Activated CD4-positive, alpha-beta T cell treated with anti-CD3 and anti-CD28 coated beads for 36 hours (primary cell): ENCODE measurements at places on chromosomes 4 and X.
A peak's percentile ranks its signal among the peaks of the same experiment; 100 is the strongest.

DNA sequence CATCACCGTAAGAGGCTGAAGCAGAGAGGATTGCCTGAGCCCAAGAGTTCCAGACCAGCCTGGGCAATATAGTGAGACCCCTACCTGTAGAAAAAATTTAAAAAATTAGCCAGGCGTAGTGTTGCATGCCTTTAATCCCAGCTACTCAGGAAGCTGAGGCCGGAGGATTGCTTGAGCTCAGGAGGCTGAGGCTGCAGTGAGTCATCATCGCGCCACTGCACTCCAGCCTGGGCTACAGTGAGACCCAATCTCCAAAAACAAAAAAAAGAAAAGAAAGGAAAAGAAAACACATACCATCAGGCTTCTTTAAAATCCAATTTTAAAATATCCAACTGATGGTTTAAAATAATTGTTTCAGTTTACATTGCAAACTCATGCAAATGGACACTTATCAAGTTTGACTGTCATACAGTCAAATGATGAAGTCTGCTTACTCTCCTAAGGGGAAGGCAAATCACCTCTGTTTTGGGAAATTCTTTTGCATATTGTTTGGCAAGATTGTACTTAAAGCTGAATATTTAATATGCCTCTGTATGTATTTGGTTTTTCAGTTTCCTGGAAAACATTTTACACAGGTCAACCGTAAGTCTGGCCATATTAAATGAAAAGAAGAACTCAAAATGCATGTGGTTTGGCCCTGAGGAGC lies 23.7 kb upstream of the TENM3 start:
- no peak for DNase-seq

DNA sequence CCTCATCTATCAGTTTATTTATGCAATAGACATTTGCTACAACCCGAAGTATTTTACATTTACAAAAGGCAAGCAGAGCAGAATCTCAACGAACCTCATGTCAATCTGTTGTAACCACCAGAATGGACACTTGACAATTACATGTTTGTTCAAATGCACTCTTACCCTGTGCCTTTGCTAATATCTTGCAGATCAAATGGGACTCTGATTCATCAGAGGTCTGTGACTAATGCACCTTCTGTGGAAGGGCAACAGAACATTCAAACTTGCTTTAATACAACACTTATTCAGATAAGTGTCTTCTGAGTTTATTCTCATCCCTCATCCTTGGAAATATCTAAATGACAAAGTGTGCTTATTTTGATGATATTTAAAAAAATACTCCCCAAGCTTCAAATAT lies 644.7 kb upstream of the PCDH10 start:
- no peak for DNase-seq

DNA sequence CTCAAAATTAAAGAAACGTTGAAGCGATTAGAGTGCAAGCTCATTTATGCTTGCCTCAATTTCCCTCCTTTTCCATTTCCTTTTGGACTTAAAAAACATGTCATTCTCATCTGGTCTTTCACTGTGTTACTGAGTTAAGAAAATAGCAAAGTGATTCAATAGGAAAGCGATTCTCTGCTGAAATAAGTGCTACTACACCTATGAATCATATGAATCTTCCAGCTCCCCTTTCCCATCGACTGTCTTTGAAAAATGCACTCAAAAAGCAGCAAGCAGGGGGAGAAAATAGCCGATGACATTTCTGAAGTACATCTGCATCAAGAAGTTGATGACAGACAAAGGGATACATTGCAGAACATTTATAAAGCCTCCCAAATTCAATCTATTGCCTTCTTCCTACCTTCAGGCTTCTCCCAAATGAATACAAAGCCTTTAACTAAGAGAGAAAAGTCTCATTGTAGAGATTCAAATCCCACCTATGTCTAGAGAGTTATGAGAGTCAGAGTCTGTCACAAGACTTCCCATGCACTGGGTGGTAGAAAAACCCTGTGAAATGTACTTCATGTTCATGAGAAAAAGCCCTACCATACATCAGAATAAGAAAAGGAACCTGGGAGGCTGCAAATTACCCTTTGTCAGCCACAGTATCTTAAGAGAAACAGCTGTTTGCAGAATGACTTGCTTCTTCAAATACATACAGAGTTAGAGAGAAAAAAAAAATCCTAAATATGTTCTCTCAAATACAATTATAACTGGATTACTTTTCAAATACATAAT lies 78.9 kb downstream of the MBNL3 start:
- no peak for DNase-seq

- DNase-seq, result no peak
These were observed 45.0 kb upstream of the ADRA2C start for GRCh38 chr4:3721186-3721585.

DNA sequence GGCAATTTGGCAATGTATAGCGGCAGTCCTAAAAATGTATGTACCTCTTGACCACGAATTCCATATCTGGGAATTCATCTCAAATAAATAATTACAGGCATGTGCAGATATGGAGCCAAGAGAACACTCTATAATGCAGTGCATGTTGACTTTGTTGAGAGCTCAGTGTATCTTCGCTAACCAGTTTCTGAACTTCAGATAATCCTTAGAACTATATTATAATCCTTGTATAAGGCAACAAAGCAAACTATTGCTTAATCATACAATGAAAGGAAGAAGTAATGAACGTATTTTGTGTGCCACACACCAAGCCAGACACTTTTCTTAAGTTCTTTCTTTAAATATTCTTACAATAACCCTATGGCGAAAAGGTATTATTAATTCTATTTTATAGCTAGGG lies 168.5 kb downstream of the SMIM20 start:
- no peak for DNase-seq

GRCh38 chr4:13678186-13678924 lies 50.8 kb upstream of the BOD1L1 start:
- DNase-seq, result no peak

- no peak for DNase-seq
These were observed 122.4 kb downstream of the AASDH start for GRCh38 chr4:56264873-56265272.

DNA sequence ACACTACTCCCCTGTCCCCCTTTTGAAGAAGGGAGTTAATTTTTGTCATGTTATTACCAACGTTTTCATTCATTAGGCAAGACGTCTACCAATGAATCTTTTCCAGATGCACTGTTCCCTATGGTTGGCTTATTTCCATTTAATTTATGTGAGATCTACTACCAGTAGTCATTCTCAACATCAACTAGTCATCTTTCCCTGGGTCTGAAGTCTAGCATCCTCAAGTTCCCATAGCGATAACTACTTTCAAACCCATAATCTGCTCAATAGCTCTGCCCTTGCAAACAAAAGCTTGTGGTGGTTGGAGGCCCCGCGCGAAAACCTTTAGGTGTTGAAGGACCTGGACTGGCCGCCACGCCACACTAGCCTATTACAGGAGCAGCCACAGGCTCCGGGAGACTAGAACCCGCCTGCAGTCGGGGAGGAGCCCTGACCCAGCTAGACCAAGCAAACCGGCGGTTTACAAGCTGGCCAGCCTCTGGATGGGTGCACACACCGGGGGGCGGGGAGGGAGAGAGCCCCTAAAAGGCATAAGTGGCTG lies 746 bp downstream of the PPAT start:
- peak; percentile 63 for DNase-seq

GRCh38 chr4:173575482-173576152 lies 45.6 kb upstream of the HAND2 start:
- DNase-seq, result no peak

- DNase-seq, result no peak
These were observed 6.7 kb downstream of the CCNQ start for GRCh38 chrX:153592091-153592833.

DNA sequence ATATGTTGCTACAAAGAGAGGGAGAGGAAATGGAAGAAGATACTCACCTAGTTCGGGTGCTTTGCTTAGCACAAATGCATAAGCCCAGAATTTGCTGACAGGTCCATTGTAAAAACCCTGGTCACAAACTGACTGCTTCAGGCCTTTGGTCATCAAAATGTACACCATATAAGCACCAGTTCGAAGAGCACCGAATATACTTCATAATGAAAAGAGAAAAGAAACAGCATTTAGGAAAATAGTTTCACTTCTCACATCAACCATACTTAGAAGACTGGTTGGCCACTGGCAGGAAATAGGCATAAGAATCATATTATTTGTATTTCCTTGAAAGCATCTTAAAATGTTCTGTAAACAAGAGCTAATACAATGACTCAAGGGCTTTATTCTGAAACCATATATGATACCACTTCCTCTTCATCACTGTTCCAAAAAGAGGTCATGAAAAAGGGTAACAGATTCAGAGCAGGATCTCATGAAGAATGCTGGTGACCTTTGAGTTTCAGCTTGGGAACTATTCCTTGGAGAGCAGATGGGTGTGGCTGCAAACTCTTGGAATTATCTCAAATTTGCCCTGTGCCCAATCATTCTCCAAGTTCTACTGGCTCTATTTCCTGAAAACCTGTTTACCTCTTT lies 138.7 kb downstream of the ELOVL6 start:
- DNase-seq, result no peak

DNA sequence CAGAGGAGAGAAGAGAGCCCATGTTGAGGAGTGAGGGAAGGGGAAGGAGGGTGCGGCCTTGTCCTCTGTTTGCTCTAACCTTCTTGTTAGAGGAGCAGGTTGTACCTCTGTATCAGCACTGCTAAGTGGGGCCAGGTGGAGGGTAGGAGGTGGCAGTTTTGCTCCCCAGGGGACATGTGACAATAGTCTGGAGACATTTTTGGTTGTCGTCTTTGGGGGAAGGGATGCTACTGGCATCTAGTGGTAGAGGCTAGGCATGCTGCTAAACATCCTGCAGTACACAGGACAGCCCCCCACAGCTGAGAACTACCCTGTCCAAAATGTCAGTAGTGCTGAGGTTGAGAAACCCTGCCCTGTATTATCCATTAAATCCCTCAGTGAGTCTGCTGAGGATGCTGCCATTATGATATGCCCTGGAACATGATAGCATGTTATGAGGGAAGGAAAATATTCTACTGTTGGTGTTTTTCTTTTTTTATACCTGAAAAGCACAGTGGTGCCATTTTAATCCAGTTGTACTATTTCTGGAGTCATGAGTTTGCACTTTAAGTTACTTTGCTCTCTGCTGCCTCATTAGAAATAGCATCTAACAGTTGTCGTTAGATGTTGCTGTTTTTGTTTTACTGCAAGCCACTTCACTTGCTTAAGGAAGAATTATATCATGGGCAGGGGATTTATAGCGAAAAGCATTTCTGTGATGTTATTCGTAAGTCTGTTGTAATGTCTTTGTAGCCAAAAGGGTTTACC lies 90.6 kb downstream of the LRP2BP start:
- DNase-seq, result peak; percentile 34

DNA sequence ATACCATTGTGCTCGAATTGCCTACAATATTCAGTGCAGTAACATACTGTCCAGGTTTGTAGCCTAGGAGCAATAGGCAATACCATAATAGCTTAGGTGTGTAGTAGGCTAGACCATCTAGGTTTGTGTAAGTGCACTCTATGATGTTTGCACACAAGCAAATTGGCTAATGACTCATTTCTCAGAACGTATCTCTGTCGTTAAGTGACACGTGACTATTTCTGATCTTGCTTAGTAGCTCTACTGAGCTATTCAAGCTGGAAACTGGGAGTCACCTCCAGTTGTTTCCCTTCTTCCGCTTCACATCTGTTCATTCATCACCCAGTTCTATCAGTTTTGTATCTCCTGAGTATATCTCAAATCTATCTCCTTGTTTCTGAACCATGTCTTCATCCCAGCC lies 86.1 kb downstream of the HNRNPD start:
- peak; percentile 18 for DNase-seq

DNA sequence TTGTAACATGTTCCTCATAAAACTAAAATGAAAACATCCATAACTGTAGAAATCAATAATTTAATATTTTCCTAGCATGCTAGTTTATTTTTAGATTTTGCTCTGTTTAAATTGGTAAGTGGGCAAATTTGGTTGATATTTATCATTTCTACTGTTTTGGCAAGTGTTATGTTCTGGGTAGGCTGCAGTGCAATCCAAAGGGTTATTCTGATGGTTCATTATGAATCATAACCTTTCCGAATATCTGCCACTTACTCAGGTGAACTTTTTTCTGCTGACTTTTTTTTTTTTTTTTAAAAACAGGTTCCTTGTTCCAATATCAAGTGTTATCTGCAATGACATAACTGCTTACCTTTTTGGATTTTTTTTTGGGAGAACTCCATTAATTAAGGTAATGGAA lies 52.0 kb downstream of the CDS1 start:
- DNase-seq, result no peak

GRCh38 chr4:10731690-10732089 lies 47.1 kb upstream of the CLNK start:
- no peak for DNase-seq

DNA sequence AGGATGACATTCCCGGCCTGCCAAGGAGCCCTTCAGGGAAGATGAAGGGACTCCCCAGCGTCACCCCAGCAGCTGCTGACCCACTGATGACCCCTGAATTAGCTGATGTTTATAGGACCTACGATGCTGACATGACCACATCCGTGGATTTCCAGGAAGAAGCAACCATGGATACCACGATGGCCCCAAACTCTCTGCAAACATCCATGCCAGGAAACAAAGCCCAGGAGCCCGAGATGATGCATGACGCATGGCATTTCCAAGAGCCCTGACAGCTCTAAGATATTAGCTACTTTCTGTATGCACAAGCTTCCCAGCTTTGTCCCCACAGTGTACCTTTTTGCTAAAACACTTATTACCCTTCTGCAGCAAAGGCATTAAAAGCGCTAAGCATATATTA lies 14.4 kb downstream of the AMBN start:
- DNase-seq, result no peak

- DNase-seq, result no peak
These were observed 35.1 kb downstream of the ENPEP start for GRCh38 chr4:110510955-110511544.

GRCh38 chrX:85897362-85898126 lies 149.8 kb downstream of the CHM start:
- no peak for DNase-seq

- no peak for DNase-seq
These were observed 14.2 kb upstream of the HERC5 start for GRCh38 chr4:88442689-88443191.

DNA sequence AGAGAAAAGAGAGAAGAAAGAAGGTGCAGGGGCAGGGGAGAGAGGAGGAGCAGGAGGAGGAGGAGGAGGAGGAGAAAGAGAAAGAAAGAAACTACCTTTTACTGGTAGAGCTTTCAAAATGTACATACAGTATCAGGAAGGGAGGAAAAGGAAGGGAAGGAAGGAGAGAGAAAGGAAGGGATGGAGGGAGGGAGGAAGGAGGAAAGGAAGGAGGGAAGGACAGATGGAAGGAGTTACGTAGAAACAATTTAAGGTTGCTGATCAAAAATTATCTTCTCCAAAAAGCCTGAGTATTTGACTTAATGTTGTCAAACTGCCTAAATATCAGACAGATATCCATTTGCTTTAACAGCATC lies 13.4 kb downstream of the TBC1D9 start:
- no peak for DNase-seq

DNA sequence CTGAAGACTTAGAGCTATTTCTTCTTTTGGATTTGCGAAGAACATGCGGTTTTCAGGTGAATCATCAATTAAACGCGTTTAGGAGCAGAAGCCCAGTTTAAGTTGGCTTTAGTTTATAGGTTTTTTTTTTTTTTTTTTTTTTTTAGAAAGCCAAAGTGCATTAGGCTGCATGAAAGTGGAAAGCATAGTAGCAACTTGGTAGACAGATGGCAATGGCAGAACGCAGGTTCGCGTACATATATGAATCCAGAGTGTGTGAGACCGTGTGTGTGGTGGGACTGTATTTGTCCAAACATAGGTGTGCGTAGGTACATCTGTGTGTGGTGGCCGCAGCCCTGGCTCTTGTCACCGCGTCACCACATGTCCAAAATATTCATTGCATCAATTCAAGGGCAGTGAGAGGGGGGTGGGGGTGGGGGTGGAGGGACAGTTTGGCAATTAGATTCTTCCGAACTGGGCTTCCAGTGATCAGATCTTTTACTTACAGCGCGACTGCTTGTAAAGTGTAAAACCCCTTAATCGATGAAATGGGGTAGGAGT lies 901 bp downstream of the JADE1 start:
- peak; percentile 41 for DNase-seq
